Activated naive CD4-positive, alpha-beta T cell (primary cell): ENCODE measurements at places on chromosomes 1 and 21.

DNA sequence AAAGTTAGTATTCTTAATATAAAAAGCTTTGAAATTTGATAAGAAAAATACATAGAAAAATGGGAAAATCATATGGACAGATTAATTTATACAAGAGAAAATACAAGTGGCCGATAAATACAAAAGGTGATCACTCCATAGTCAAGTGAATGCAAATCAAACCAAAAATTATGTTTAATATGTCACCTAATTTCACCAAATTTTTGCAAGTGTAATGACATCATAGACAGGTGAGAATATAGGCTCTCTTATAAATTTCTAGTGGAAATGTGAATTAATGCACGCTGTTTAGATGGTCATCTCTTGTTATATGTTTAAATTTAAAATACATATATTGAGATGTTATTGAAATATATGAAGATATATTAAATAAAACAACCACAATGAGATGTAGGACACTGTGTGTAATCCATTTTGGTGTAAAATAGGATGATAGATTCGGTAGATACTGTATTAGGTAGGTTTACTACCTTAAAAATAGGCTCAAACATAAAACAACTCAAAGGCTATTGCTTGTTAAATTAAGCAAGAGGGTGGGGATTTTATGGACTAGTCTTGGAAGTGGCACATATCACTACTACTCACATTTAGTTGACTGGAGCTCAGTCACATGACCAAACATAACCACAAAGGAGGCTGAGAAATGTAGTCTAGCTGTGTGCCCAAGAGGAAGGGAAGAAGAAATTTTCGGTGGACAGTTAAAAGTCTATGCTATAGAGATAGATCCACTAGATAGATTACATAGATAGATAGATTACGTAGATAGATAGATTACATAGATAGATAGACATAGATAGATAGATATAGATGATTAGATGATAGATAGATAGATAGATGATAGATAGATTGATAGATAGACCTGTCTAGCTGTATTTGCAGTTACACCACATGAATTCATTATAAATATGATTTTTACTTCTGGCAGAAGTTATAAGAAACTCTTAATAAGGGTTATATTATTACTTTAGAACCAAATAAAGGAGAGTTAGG is 9.2 kb downstream of the INSL5 start:
- no peak for DNase-seq

DNA sequence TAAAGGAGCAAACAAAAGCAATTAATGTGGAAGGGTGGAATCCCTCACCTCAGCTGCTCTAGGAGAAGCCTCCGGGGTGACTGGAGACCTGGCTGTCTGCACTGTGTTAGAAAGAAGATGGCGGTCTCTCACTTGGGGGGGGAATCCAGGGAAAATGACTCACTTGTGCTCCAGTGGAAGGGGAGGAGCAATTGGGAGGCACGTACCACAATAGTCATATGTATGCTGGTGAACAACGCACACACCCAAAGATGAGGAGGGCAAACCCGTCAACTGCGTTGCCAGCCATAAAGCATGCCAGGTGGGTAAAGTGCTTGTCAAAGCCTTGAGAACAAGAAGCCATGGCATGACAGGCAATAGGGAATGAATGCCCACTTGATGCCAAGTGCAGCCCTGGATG is 22.1 kb downstream of the PLEKHA6 start:
- DNase-seq, result no peak

- no peak for DNase-seq
Measured at GRCh38 chr1:82752046-82752445, 951.3 kb downstream of the ADGRL2 start.

DNA sequence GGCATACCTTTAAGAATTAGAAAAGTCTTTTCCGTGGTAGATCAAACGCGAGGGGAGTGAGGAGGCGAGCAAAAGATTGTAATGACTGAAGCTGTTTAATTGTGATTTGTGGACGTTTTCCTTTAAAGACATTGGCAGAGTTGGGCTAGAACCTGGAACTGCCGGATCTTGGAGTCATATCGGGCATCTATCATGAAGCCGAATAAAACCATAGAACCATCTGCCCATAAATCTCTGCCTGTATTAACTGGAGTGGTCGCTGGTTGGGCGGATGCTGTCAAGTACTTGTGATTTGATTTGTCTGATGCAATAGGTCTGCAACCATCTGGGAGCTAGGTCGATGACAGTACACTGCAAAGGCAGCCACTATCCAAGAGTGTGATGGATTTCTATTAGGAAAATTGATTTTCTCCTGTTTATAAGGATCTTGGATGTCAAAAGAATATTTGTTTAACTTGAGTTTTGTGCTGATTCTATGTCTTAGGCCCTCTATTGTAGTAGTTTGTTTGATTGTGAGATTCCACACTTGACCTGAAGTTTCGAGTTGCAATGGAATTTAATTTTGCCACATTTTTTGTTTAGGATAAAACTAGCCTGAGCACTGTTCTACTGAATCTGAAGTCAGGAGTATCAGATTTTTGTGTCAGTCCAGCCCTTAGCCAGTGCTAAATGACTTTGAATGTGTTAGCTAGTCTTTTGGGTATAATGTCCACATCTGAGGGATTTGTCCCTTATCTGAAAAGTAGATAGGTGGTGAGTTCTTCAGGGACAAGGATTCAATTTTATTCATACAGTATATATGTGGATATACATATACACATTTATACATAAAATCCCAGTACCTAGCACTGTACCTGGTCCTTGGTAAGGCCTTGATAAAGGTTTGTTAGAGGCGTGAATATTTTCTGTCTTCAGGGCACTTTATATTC is 1.2 kb downstream of the SARS1 start:
- no peak for DNase-seq

DNA sequence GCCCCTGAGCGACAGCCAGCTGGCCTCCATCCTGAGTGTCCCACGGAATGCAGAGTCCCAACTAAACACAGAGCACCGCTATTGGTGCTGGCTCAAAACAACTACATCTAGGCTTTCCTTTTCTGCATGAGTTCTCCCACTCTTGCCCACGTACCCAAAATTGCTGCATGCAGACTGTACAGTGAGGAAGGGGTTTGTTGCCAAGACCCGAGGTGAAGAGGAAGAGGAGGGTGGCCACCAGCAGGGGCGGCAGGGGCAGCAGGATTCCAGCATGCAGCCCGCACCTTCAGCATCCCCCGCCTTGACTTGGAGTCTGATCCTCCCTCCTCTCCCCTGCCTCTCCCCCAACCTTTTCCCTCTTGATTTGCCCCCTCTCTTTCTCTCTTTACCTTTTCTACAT is 8.0 kb downstream of the S100A9 start:
- DNase-seq, result no peak

GRCh38 chr1:116096013-116096618 is 15.1 kb upstream of the MAB21L3 start:
- no peak for DNase-seq

DNA sequence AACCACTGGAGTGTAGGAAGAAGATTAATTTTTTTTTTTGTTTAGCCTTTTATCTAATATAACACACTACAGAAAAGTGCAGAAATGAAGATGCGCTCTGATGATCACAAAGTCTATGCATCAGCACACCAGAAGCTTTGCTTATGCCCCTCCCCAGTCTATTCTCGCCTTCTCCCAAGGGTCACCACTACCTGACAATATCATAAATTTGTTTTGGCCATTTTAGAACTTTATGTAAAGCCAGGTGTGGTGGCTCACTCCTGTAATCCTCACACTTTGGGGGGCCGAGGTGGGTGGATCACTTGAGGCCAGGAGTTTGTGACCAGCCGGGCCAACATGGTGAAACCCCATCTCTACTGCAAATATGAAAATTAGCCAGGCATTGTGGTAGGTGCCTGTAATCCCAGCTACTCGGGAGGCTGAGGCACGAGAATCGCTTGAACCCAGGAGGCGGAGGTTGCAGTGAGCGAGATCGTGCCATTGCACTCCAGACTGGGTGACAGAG is 231.3 kb downstream of the FOXD2 start:
- no peak for DNase-seq
